Pons (tissue), 1 donor: ENCODE measurements at places on chromosomes 11 and 22.
A peak's percentile ranks its signal among the peaks of the same experiment; 100 is the strongest.

DNA sequence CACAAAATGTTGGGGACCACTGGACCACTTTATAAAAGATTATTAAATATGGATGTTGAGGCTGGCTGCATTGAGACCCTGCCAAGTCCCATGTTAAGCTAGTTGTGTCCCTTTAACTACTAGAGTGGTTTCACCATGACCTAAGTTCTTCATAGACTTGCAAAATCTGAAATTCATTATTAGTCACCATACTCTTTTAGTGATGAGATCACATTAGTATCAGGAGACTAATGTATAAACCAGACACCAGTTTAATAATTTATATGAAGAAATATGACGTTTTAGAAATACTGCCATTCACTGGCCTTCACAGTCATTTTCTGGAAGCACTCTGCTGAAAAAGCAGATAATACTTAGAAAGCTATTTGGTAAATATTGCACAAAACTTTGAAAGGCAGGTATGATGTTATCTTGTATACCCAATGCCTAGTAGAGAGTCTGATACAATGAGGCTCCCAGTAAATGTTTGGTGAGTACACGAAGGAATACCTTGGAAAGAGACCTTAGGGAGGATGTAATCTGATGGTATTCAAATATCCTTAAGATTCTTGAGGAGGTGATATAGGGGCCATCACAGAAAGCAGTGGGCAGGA is 728.2 kb upstream of the ANO5 start:
- no peak for DNase-seq

DNA sequence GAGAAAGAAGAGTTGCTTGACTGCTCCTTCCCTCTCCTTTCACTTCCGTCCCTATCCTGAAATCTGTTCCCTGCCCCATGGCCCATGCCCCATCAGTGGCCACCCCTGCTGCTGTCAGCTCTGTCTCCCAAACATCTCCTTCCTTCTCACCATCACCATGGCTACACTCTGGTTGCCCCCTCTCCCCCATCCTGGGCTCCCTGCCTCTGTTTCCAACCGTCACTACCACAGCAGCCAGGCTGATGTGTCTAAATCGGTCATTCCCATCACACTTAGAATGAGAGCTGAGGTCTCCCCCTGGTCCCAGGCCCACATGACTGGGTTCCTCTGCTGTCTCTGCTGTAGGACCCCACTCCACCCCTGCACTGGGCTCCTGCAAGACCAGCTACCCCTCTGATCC is 54.6 kb upstream of the EIF3D start:
- DNase-seq, result no peak

GRCh38 chr11:810040-810567 is 337 bp downstream of the RPLP2 start:
- no peak for DNase-seq

DNA sequence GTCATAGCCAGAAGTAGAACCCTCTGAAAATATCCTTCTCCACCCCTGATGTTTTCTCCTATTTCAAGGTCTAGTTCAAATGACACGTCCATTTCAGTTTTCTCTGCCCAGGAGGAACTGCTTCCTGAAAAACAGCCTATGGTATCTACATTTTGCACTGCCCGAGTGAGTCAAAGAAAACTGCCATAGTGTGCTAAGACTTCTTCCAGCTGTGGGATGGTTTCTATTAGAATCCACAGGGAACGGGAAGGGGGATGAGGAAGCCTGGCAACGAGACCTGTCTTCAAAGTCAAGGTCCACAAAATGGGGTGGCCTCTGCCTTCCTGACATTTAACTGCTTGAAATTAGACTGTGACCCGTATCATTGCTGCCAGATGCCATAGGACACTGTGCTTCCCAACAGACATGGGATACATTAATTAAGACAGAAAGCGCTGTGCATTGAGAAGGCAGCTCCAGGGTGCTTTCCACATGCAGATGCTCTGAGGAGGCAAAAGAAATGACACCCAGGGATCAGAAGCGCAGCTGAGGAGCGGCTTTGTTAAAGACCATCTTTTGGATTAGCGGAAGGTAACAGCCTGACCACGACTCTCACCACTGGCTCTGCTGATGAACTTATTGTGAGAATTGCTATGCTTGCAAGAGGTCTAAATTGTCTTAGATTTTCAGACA is 39.4 kb upstream of the NUP50 start:
- DNase-seq, result no peak

DNA sequence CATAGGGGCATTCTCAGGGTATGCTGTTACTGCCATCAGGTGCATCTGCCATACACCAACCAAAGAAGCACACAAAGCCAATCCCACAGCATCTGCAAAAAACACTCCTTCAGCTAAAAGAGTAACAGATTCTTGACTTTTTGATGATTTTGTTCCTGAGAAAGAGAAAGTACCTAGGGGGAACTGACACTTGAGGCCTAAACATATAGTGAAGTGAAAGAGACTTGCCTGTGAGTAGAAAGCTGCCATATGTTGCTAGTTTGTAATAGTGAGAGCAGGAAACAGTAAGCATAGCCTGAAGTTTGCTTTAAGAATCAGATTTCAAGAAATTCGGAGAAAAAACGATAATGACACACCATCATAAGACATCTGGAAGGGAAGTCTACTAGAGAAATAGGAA is 97.9 kb upstream of the CTSC start:
- DNase-seq, result no peak

GRCh38 chr11:74949753-74950137 is 679 bp downstream of the SPCS2 start:
- DNase-seq, result peak; percentile 8

GRCh38 chr11:117900121-117900648 is 23.7 kb upstream of the FXYD6 start:
- DNase-seq, result peak; percentile 17

- no peak for DNase-seq
Observed at GRCh38 chr11:29641201-29641600, 375.6 kb downstream of the KCNA4 start.

- no peak for DNase-seq
Observed at GRCh38 chr11:83801799-83802198, 515.6 kb upstream of the CCDC90B start.

GRCh38 chr11:113279591-113279990 is 34.8 kb upstream of the TTC12 start:
- DNase-seq, result no peak

- no peak for DNase-seq
Observed at GRCh38 chr11:130866831-130867230, 49.4 kb downstream of the SNX19 start.

GRCh38 chr22:49692499-49693225 is 135.0 kb downstream of the BRD1 start:
- no peak for DNase-seq

DNA sequence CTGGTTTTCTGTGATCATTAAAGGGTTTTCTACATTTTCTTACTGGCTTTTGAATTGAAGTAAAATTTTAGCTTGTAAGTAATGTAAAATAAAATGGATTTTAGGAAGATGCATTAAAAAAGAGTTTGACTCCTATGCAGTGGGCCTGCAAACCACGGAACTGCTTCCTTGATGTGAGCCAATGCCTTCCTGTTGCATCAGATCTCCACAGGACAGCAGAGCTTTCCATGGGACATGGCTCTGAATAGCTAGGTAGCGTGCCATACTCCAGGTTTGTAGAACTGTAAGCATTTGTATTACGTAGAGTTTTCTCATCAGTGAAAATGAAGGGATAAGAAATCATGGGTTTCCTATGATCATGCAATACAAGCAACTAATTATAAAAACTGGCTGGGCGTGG is 133.4 kb downstream of the SWAP70 start:
- no peak for DNase-seq

DNA sequence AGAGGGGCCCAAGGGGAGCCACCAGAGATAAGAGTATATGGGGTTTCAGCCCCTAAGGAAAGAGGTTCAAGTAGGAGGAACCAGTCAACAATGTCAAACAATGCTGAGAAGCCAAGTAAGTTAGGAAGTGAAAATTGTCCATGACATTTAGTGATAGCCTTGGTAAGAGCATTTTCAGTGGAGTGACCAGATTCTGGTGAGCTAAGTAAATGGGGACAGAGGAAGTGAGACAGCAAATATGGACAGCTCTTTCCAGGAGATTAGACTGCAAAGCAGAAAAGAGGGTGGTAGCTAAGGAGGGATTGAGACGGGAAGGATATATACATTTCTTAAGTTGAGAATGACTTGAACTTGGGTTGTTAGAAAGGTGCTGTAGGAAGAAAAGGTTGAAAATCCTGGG is 22.9 kb downstream of the POLD3 start:
- no peak for DNase-seq

GRCh38 chr22:46286941-46287872 is 9.5 kb upstream of the GTSE1 start:
- no peak for DNase-seq

DNA sequence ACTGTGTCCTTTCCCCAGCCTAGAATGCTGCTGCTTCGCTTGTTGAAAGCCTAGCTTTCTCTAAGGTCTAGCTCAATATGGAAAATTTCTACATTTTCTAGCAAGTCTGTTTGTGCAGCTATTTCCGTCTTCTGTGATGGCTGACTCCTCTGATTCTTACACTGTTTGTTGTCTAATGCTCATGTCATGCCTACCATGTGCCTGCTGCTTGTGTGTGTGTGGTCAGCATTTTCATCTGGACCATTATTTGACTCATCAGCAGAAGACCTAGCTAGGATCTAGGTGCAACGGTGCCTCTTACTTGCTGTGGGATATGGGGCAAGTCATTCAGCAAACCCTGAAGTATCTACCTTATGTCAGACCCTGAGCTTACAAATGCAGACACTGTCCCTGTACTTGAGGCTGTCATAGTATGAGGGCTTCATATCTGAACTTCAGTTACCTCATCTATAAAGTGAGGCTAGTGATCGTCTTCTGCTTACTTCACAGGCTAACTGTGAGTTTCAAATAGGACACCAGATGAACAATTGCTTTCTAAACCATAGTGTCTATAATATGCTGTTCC is 86.5 kb upstream of the MYO18B start:
- no peak for DNase-seq

GRCh38 chr11:94593030-94593429 is 25.9 kb downstream of the PIWIL4 start:
- DNase-seq, result peak; percentile 40

DNA sequence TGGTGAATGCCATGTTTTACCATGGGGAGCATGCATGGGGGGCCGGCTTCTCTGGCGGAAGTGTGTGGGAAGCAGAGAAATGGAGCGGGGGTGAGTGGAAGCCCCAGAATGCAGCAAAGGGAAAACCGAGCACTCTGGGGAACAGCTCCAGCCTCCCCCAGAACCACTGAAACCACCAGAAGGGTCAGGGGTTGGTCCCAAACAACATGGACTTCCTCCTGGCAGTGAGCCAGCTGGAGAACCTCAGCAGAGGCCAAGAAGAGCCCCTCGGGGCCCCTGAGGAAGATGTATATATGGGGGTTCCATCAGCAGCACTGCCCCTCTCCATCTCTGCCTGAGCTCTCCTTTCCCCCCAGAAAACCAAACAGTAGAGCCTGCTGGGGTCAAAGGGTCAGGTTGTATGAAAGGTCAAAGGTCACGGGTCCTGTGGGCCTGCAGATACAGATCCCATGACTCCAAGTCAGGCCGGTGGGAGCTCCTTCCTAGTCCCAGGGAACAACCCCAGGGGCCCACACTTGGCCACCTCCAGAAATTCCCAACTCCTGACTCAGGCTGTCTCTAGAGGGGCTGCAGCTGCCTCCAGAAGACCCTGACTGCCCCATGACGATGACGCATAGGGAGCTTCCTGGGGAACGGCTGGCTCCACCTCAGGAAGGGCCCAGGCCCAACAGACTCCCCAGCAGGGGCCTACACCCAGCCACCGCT is 48.5 kb upstream of the TIMP3 start:
- no peak for DNase-seq

DNA sequence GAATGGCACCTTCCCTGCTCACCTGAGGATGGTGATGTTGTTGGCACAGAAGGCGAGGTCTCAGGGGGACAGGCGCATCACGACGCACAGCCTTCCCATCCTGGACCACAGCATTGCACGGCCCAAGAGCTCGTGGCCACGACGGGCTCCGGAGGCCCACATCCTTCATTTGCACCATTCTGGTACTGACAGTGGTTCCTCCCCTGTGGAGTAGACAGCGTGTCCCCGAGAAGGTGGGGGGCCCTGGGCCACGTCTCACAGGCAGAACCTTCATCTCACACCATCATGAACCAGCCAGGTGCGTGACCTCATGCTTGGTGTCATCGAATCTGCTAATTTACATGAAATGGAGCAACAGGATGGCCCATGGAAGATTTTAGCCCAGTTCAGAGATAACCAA is 180.0 kb downstream of the CTTN start:
- no peak for DNase-seq

DNA sequence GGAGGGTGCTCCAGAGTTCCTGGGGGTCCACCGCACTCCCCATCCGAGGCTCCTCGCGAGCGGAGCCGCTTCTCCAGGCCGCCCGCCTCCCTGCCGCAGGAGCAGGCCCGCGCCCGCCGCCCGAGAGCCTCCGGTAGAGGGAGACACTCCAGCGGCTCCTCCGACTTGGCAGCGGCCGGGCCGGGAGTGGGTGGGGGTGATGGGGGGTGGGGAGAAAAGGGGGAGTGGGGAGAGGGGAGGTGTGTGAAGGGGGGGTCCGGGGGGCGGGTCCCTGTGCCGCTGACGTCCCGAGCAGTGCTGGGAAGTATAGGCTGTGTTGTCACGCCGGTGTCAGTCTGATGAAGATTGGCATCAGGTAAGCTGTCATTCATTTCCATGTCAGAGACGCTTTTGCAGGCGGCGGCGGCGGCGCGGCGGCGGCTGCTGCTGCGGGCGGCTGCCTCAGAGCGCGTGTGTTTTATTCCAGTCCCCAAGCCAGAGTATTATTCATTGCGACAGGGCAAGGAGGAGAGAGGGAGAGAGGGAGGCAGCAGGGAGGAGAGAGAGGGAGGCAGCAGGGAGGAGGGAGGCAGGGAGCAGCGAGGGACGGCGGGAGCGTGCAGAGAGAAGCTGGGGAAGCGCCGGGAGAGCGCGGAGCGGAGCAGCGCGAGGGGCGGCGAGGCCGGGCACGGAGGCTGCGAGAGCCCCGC is at the start of gene PKNOX2:
Gene PKNOX2 (plus strand): TSS at position 330 of the 689 bp plus-strand sequence. CDS start 186,555 bp downstream, outside the sequence.
- peak; percentile 55 for DNase-seq

DNA sequence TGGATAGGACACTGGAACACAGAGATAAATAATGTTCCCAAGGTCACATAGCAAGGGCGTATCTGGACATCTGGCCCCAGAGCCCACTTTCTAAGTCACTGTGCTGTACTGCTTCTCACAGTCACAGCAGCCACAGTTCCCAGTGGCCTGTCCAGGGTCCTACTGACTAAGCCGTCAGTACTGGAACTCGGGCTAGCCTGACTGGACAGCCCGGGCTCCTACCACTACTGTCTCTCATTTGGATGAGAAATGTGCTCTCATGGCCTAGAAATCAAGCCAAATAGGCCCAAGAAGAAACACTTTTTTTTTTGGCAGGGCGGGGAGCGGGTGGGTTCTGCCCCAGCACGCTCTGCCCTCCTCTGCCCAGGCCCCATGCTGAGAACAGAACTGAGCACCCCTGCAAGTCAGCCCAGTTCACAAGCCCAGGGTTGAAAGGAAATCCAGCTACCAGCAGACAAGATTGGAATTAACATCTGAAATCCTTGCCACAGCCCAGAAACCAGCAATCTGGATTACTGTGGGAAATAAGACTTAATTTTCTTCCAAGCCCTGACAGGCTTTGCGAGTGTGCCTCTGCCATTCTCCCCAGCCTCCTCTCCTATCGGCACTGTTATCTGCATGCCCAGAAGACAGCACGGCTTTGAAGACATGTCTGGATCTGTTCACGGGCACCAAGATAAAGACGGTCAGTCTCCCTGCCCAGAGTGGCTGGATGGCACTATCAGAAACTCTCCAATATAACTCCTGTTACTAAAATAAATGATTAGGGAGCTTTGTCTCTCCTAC is 182.9 kb upstream of the NCAM1 start:
- no peak for DNase-seq
